SK-N-SH treated with all-trans-retinoic acid at 6 μM for 48 hours (cell line): ENCODE measurements at places on chromosomes 11 and 22.
A peak's percentile ranks its signal among the peaks of the same experiment; 100 is the strongest.

DNA sequence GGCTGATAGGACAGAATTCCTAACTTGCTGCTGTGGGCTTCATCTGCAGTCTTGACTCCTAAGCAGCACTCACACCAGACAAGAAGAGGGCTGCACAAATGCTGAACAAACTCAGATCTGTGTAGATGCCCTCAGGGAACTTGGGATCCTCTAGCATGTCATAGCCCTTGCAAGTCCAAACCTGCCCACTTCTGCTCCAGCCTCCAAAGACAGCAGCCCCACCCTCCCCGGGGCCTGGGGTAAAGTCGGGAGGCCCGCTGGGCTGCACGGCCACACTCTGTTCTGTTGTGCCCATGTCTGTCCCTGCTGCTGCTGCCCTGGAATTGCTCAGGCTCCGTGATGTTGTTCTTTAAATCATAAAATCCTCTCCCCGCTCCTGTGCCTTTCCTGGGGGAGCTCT lies 28.3 kb downstream of the DRD2 start:
- no peak; the same call in 2 of the 3 replicates for ATAC-seq

DNA sequence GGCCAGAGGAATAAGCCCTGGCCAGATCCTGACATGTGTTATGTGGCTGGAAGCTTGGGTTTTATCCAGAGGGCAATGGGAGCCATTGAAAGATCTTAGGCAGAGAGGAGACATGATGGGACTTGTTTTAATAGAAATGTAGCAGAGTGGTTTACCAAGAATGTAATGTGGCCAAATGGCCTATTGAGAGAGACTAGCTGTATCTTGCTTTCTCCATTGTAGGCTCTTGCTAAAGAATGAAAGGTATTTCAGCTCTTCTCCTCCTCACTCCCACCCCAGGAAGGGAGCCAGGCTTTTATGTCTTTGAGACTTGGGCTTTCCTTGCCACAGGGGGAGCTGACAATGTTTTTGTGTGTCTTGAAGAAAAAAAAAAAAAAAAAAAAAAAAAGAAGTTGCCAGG lies 82.3 kb downstream of the TRIM29 start:
- ATAC-seq, result no peak

- ATAC-seq, result no peak
These were observed 41.2 kb upstream of the KCNQ1OT1 start for GRCh38 chr11:2741006-2741376.

- peak; percentile 76 for ATAC-seq
These were observed 463.3 kb downstream of the SOX6 start for GRCh38 chr11:15893080-15893492.

GRCh38 chr22:48241658-48242057 lies 1479.2 kb downstream of the TBC1D22A start:
- no peak for ATAC-seq

DNA sequence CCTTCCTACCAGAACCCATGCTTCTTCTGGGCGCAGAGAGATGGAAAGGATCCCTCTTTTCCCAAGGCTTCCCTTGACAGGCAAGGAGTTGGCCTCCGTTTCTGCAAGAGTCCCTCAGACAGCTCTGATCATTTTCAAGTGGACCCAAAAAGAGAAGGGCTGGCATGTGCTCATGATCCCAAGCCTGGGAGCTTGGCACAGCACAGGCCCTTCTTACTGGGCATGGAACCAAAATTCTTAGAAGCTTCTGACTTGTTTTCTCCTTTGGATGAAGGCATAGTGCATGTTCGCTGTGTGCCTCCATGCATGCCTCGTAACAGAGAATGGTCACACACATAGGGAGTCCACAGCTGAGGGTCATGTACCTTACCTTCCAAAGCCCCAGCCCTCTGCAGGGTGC lies 449.6 kb downstream of the MIAT start:
- no peak for ATAC-seq
